AG04449 (cell line): ENCODE measurements at places on chromosomes 1 and 21.

DNA sequence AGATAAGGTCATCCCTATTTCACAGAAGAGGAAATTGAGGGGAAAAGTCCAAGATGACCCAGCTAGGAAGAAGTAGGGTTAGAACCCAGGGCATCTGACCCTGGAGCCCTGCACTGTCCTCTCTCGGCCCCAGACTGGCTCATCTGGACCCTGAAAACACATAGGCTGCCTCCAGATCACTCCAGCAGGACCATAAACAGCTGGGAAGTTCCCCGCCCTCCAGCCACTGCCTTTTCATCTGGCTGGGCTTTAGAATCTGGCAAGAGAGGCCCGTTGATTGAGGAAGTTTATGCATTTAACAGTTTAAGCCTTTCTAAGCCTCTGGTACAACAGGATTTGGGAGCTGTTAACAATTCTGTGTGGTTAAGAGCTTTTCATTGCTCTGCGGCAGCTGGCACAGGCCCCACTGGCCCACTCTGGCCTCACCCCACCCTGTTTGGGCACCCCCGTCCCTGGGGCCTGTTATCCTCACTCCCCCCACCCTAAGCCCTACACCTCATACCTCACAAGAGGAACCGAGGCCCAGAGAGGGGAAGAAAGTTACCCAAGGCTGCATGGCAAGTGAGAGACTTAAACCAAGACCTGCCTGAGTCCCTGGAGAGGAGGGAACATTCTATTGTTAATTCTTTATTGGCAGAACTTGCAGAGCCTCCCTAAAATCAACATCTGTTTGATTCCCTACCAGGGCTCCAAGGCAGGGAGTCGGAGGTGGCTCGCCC, 84.2 kb downstream of the EPHB2 start:
- DNase-seq: no peak

DNA sequence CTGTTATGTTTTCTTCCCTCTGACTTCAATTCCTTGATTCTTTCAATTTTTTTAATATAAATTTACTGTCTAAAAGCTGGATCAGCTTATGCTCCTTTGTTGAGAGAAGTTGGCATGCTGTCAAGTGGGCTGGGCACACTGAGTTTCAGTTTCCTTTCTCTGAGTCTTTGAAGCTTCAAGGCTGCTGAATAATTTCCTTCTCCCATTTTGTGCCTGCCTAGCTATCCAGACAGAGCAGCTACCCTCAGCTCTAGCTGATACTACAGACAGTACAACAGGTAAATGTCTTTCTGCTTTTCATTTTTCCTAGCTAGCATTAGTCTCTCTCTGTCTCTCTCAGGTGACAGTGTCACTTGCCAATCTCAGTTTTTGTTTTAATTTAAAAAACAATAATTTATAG, at the start of gene IFI44:
TSS of gene IFI44 (plus strand) at position 204 of the 400 bp plus-strand sequence. CDS start 365 bp downstream, outside the sequence.
- peak; percentile 9 for DNase-seq

GRCh38 chr1:4655674-4656532, 1.5 kb downstream of the AJAP1 start:
- no peak for DNase-seq

- DNase-seq: no peak
These were observed 267.8 kb upstream of the RUNX1 start for GRCh38 chr21:35316933-35317332.

DNA sequence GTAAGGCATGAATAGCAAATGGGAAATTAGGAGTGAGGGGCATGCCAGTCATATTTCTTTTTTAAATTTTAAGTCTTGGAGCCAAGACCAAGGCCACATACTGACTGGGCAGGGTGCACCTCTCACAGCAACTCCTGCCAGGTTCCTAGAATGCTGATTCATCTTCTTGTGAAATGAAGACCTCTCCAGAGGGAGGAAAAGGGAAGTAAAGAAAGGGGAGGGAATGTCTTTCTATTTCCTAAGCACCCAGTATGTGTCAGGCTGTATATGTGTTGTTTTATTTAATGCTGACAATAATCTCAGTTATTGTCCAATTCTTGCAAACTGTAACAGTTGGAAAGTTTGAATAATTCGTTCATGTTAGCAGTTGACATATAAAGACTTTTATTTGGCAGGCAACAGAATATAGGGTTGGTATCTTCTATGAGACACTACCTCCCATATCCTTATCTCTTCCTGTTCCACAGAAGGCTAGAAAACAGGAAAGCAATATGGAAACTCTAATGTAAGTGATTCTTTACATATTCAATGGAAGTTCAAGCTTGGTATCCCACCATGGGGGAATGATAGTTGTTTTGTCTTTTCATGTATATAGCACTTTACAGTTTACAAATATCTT, 259.1 kb upstream of the USP24 start:
- DNase-seq: no peak

GRCh38 chr1:119582801-119583200, 65.3 kb downstream of the ZNF697 start:
- DNase-seq: no peak

DNA sequence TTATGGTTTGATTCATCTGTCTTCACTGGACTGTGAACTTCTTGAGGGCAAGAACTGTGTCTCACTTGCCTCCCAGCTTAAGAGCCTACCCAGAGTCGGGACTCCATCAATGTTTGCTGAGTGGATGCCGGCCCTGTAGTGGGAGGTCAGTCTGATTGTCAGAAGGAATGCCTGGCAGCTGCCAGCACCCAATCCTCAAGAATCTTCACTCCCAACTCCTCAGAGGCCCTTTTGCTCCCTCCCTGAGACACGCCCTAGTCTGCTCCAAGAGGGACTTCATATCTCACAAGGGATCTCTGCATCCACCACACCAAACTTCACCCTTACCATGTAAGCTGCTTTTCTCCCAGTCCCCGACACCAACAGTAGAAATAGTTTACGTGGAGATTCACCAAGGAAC, 15.2 kb upstream of the KDM4A start:
- no peak for DNase-seq

GRCh38 chr1:202329891-202330290, 11.8 kb downstream of the UBE2T start:
- DNase-seq: no peak

DNA sequence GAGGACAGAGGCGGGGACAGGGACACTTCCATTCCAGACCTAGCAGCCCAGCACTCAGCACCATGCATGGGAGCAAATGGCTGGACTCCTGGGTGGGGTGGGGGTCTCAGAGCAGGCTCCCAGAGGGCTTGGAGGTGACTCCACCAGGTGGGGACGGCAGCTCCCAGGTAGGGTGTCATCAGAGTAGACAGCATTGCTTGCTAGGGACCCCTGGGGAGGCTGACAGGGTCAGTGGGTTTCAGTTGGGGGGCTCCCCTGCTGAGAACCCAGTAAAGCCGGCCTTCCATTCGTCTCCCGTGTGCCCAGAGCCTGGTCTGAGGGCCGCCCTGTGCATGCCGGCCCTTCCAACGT, 4.8 kb upstream of the GJC2 start:
- DNase-seq: no peak

- DNase-seq: no peak
These were observed 561.8 kb upstream of the ADAMTS5 start for GRCh38 chr21:27528697-27529096.

- peak; percentile 21 for DNase-seq
These were observed 61.7 kb upstream of the ADAR start for GRCh38 chr1:154669464-154670282.

GRCh38 chr1:10814976-10815857, 18.8 kb upstream of the CASZ1 start:
- DNase-seq: no peak

DNA sequence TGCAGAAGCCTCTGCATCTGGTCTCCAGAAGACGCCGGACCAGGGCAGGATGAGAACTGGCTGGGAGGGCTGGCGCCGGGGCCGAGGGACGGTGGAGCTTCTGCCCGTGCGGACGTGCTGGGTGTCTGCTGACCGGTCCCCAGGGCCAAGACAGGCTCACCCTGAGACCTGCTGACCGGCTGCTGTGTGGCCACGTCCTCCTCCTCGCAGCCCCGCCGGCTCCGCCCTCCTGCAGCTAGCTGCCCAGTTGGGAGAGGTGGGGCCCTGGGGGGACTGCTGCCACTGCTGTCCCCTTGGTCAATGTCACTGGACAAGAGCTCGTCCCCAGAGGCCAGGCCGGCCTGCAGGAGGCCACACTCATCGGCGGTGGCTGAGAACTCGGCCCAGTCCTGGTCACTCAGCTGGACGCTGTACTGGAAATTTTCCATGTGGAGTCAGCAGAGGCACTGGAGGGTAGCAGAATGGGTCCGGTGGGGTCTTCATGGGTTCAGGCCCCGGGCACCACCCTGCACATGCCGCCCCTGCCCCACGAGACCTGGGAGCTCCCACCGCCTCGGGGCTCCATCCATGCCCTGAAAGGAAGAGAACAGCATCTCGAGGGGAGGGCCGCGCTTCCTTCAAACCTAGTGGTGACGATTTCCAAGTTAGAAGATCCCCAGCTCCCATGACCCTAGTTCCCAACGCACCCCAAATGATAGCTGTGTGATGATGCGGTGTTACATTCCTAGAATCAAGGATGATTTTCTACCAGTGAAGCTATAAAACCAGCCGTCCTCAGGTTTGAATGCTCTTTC, 1.1 kb downstream of the PERM1 start:
- no peak for DNase-seq

GRCh38 chr1:200729863-200730262, 8.8 kb upstream of the CAMSAP2 start:
- DNase-seq: no peak

DNA sequence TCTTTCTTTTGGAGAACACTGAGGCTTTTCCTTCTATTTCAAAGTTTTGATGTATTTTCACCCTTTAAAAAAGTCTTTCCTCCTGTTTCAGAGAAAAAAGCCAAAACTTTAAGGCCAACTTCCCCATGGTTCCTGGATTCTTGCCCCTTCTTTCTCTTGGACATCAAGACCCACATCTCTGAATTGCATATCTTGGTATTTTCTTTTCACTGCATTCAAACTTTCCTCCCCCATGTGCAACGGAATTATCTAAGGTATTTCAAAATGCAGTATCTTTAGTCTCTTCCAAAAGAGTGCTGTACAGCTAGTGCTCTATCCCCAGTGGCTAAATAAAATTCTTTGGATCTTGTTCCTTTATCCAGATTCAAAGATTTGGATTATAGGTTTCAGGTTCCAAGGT, 81.1 kb upstream of the TSPAN2 start:
- DNase-seq: no peak

DNA sequence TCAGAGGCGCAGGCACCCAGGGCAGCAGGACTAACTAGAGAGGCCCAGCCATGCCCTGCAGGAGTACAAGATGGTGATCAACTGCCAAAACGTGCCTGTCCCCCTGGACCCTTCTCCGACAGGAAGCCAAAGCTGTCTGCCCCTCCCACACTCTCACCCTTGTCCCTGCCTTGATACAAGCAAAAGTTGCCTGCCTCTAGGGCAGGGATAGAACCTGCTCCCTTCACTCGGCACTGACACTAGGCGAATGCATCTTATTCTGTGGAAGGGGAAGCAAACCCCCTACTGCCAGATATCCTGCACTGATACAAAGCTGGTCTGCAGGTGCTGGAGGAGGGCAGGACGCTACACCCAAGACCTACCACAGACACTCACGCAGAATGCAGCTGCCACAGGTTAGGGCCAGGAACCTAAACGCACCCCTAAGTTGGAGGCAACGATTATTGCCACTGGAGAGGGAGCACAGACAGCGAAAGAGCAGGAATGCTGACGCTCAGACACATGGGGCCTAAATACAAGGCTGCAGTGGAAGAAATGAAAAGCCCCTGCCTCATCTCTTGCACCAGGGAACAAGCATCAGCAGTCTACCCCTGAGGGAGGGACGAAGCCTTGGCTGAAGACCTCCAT, 3.7 kb downstream of the TARBP1 start:
- DNase-seq: no peak

DNA sequence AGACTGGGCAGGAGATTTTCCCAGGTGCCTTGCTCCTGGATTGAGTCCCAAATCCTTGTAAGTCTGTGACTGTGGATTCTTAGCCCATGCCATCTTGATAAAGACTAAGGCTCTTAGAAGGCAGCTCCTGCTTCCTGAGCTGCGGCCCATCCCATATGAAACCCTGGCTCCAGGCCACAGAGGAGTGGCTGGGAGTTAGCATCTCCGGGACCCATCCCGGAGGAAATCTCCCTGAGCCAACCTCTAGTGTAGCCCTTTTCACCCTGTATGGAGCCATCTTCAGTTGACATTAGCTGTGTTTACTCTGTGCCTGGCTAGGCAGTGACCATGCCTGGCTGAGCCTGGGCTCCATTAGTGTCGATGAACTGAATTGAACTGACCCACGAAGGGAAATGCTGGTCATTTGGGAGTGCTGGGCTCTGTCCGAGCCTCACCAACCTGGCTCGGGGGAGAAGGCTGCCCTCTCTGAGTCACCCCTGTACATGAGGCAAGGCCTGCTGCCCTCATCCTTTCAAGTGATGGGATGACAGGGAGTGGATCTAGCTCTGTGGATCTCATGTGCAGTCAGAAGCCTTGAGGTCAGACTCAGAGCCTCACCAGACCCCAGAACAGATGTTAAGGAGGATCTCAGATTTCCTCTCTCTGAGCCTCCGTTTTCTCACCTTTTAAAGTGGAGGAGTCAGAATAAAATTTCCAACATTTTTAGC, 37.5 kb downstream of the LGR6 start:
- DNase-seq: no peak

GRCh38 chr21:28310171-28310685, 682.4 kb downstream of the LTN1 start:
- no peak for DNase-seq

- DNase-seq: no peak
These were observed 22.9 kb upstream of the DISP3 start for GRCh38 chr1:11455967-11456570.

DNA sequence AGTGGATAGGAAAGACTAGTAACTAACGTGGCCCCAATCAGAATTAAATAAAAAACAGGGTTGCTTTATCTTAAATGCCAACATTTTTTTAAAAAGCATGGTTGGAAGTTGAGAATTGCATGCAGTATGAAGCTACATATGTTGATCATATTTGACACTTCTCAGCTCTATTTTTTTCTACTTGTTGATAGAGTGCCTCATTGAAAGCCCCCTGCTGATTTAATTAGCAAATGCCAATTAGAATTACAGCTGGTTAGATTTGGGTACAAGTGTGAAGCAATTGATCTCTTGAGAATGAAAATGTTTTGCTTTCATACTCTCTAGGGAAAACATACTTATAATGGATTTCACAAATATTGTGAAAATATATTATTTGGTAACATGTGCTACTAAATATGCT, 40.5 kb downstream of the CHD1L start:
- DNase-seq: no peak

GRCh38 chr1:159845751-159846629, 16.5 kb downstream of the VSIG8 start:
- DNase-seq: no peak

- no peak for DNase-seq
These were observed 113.0 kb upstream of the SLC25A33 start for GRCh38 chr1:9426291-9426711.

GRCh38 chr1:155529929-155530328, 32.7 kb downstream of the ASH1L start:
- no peak for DNase-seq

- DNase-seq: no peak
These were observed 348.7 kb upstream of the AJAP1 start for GRCh38 chr1:4305526-4306301.

DNA sequence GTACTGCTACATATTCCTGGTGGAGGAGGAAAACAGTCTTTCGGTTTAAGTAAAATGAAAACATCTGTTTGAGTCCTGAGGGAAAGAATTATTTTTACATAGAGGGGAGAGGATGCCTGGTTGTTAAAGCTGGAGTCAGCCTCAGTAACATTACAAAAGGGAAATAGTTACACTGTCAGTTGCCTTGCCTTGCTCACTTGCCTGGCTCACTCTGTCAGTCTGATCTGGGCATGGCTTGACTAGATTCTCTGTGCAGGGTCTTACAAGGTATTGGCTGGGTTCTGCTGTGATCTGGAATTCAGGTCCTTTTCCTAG, 8.4 kb upstream of the UBE2U start:
- DNase-seq: no peak

- no peak for DNase-seq
These were observed 87.9 kb downstream of the CLEC20A start for GRCh38 chr1:178408871-178409270.

GRCh38 chr1:154306151-154306550, 14.7 kb upstream of the AQP10 start:
- no peak for DNase-seq
